ENCODE measurements at places on chromosomes 6 and 20.

- no peak for DNase-seq
These were observed 199.5 kb upstream of the KCNK16 start for GRCh38 chr6:39521958-39522357.

DNA sequence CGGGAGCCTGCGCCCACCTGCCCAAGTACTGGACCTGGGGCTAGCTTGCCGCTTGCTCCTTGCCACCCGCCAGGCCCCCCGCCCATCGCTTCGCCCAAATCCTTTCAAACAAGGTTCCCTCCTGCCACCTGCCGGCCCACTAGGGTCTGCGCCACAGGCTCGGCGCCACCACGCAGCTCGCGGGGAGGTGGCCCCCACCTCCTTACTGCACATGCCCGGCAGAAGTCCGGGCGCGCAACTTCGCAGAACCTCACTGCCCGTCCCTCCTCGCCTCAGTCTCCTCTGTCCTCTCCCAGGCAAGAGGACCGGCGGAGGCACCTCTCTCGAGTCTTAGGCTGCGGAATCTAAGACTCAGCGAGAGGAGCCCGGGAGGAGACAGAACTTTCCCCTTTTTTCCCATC is 11.2 kb downstream of the GNAS-AS1 start:
- peak; percentile 23 for DNase-seq

DNA sequence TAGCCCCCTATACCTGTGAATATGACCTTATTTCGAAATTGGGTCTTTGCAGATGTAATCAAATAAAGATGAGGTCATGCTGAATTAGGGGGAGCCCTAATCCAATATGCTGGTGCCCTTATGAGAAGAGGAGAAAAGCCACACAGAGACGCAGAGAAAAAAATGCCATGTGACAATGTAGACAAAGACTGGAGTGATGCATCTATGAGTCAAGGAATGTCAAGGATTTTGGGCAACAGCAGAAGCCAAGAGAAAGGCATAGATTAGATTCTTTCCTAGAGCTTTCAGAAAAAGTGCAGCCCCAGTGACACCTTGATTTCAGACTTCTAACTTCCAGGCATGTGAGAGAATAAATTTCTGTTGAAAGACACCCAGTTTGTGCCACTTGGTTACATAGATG is 47.4 kb upstream of the HS3ST5 start:
- no peak for DNase-seq

DNA sequence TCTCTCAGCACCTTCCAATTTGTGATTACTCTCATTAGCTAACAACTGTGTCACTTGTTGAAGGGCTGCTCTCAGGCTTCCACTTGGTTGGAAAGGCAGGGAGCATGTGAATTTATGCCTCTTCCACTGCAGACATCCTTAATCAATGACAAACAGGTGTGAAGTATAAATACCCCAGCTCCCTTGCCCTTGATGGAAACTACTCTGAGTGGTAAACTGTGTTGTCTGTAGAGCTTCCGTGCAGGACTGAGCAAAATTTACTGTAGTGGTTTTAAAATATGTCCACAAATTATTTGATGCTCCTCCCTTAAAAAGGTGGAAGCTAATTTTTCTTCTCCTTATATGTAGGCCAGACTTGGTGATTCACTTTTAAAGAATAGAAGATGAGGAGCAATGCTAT is 253.0 kb upstream of the TBX18 start:
- no peak for DNase-seq

GRCh38 chr6:125804264-125804663 is 13.5 kb downstream of the NCOA7 start:
- no peak for DNase-seq

DNA sequence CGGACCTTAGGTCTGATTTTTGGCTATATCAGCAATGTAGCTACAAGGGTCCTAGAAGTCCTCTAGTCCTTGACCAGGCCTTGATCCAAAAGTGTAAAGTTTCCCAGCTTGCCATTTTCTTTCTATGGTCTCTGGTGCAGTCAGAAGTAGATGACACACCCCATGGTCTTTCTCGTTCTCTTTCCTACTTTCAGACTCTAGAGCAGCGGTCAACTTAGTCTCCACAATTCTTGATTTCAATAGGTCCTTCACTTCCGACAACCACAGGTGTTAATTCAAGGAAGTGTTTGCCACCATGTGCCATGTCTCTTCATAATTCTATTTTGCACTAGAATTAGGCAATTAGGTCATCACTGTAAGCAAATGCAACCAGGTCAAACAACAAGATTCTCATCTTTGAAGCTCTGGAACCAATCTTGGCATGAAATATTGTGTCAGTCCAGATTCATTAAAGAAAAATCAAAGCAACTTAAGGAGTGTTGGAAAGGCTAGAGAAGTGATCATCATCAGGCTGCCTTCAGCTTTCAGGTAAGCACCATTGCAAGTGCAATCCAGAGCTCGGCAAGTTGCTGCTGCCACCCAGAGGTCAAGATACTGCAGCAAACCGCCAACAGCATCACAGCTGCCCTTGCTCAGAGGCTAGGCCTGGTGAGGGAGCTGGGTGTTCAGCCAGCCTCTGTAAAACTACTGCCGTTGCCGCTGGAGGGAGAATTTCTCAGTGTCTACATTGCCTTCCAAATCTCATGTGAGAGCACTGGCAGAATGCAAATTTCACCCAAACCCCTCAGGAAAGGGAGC is 5.6 kb upstream of the SYNE1 start:
- DNase-seq: peak; percentile 35

- DNase-seq: no peak
These were observed 30.5 kb downstream of the SPDEF start for GRCh38 chr6:34525431-34526175.

GRCh38 chr20:61123286-61123685 is 128.8 kb upstream of the CDH4 start:
- no peak for DNase-seq

- no peak for DNase-seq
These were observed 130.2 kb upstream of the SYNDIG1 start for GRCh38 chr20:24339210-24339641.

- no peak for DNase-seq
These were observed 14.8 kb downstream of the CYP24A1 start for GRCh38 chr20:54158856-54159418.

DNA sequence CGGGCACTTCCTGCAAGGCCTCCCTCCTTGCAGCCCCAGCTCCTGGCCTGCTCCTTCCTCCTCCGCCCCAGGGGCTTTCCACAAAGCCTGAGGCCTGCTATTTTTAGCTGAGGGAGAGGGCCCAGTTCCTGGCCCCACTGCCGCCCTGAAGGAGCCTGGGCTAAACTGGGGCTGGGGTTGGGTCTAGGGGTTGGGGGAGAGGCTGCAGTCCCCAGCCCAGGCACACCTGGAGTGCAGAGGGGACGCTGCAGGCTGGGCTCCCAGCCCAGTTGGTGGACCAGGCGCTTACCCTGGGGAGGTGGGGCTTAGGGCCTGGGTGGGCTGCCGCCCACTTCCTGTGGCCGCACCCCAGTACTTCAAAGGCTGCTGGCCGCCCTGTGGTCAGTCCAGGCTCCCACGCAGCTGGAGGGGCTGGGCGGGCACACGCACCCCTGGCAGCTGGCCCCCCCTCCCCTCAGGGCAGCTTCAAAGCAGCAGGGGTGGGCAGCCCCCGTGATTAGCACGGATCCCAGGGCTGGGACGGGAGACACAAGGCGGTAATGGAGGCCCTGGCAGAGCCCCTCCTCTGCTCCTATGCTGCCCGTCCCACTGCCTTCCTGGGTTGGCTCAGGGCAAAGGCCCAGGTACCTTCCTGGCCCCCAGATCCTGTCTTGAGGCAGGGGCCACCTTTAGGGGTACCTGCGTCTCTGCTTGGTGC is 7.1 kb upstream of the ABHD16B start:
- peak; percentile 31 for DNase-seq

DNA sequence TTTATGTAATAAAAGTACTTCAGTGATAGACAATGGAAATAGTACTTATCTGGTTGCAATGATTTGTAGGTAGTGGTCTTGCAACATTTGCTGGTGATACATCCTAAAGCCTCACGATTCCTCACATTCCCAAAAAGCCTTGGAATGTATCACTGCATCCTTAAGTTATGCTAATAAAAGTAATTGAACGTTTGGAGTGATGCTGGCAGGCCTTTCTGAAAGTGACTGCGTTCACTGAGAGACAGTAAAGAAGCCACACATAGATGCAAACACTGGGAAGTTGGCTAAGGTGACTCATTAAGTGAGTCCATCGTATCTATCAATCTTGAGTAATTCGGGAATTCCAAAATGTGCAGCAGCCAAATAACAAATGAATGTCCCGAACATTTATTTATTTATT is 444.1 kb upstream of the SOX4 start:
- DNase-seq: peak; percentile 67

GRCh38 chr6:167936051-167936450 is 61.4 kb upstream of the KIF25 start:
- DNase-seq: no peak

GRCh38 chr6:36290668-36291620 is 21.1 kb downstream of the PNPLA1 start:
- peak; percentile 54 for DNase-seq

DNA sequence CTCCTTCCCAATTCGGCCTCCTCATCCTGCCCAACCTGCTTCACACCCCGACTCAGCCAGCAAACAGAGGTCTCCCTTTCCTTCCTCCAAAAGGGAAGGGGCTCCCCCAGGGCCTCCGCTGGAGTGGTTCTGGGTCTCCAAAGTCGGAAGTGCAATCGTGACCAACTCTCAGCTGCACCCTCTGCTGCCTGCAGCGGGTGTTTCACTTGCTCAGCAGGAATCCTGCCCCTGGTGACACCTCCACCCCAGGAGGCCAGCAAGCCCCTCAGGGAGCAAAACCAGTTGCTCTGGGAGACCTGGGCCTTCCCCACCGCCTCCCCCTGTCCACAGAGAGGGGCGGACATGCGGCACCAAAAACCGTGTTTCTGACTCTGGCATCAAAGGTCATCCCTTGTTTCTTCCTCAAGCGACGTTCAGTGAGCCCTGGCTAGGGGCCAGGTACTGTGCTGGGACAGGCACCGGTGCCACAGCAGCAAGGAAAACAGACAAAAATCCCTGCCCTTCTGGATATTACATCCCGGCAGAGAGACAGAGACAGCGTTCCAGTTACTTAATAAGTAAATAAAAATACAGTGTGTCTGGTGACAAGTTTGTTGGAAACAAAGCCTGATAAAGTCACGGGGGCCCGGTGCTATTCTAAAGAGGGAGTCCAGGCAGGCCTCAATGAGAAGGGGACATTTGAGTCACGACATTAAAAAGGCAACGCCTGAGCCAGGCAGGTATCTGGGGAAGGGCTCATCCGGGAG is 219.0 kb downstream of the BMP7 start:
- DNase-seq: no peak

DNA sequence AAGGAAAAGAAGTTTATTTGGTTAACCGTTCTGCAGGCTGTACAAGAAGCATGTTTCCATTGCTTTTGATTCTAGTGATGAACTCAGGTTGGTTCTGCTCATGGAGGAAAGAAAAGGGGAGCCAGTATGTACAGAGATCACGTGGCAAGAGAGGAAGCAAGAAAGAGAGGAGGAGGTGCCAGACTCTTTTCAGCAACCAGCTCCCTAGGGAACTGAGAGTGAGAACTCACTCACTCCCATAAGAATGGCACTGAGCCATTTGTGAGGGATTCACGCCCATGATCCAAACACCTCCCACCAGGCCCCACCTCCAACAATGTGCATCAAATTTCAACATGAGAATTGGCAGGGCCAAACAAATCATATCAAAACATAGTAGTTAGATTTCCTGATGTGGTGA is 649.1 kb downstream of the EPM2A start:
- peak; percentile 18 for DNase-seq
